Activated CD4-positive, CD25-positive, alpha-beta regulatory T cell treated with anti-CD3 and anti-CD28 coated beads, Interleukin-2, amount 50 U/mL, for 16 hours (primary cell): ENCODE measurements at places on chromosomes 2 and 18.
A peak's percentile ranks its signal among the peaks of the same experiment; 100 is the strongest.

DNA sequence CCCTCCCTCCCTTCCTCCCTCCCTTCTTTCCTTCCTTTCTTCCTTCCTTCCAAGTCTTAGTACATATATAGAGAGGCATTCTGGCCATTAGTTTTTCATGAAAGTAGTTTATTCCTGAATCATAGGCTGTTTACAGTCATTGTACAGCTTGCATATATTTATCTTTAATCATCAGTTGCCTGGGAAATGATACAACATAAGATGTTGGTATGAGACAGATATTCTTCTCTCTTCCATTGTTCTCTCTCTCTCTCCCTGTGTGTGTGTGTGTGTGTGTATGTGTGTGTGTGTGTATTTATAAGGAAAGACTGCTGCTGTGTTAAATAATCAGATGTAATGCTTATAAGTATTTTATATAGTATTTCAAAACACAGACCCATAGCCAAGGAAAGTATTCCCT, 289.8 kb upstream of the UBE2E3 start:
- DNase-seq: no peak

GRCh38 chr2:60882971-60883753, 1.8 kb downstream of the REL start:
- no peak for DNase-seq

- no peak for DNase-seq
Observed at GRCh38 chr2:222000326-222000725, 298.5 kb downstream of the PAX3 start.

- DNase-seq: no peak
Observed at GRCh38 chr18:69996417-69996816, 48.7 kb upstream of the CD226 start.

GRCh38 chr2:101559551-101559950, 84.6 kb upstream of the RFX8 start:
- no peak for DNase-seq

DNA sequence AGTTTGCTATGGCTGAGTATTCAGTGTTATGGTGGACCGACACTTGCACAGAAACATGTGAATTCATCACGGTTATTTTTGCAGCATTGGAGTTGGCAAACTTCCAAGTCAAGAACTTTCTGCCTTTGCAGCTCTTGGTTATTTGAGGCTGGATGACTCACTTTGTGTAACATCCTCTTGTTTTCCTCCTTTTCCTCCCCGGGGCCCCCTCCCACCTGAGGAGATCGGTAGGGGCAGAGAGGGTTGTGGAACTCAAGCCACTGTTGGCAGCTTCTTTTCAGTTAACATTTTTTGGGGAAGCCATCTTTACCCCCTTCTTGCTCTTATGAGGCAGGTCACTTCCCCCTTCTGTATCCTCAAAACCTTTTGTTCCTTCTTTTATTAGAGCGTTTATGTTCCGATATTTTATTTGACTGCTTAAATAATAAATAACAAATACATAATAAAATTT, 48.6 kb downstream of the DDX1 start:
- DNase-seq: no peak

DNA sequence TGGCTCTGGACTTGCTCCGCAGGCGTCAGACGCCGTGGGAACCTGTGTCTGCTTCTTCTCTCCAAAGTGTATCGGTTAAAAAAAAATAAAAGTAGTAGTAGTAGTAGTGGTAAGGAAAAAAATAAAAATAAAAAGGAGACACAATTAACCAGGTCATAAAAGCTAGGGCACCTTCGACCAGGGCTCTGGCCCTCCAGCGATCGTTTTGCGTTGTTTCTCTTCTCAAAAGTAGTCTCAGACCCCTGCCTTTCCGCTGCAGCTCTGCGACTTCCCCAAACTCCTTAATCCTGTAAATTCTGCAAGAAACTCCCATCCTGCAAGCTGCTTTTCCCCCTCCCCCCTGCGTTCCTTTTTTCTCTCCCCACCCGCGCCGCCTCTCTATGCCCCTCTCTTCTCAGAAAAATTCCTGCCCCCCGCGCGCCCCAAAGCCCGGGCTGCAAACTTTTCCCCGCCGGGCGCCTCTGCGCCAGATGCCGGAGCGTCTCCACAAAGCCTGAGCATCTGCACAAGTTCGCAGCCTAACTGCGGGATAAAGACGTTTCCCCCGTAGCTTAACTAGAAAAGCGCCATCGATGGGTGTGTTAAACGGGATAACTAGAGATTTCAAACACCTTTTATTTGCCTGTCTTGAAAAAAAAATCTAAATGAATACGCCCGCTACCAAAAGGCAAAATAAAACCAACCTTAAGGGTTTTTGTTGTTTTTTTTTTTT, 1.8 kb upstream of the SALL3 start:
- DNase-seq: no peak

- no peak for DNase-seq
Observed at GRCh38 chr2:70003093-70003830, 41.8 kb upstream of the ASPRV1 start.

GRCh38 chr2:106644623-106645022, 157.5 kb downstream of the CD8B2 start:
- no peak for DNase-seq

DNA sequence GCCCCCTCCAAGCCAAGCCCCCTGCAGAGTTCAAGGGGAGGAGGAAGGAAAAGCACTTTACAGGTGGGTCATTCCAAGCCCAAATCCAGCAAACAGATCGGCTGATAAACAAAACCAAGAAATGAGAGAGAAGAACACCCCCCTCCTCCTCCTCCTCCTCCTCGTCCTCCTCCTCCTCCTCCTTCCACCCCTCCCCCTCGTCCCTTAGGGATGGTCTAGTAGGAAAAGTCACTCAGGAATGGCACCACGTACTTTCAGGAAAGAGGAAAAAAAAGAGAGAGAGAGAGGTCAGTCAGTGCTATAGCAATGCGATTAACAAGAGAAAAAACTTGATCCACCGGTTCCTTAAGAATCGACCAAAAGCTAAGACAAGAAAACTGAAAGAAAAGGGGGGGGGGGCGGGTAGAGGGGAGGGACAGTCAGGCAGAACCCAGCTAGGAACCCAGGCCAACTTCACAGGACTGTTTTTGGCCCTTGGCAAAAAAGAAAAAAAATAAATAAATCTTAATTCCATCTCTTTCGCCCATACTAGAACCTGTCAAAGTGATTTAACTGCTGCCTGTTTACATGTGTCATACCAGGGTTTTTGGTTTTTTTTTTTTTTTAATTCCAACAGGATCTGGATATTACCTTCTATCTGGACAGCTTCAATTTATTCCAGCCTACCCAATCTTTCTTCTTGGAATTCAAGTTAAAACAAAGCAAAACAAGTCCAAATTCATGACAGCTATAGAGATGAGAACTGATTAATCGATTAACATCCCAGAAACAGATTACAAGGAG, 906 bp downstream of the IKZF2 start:
- DNase-seq: no peak

DNA sequence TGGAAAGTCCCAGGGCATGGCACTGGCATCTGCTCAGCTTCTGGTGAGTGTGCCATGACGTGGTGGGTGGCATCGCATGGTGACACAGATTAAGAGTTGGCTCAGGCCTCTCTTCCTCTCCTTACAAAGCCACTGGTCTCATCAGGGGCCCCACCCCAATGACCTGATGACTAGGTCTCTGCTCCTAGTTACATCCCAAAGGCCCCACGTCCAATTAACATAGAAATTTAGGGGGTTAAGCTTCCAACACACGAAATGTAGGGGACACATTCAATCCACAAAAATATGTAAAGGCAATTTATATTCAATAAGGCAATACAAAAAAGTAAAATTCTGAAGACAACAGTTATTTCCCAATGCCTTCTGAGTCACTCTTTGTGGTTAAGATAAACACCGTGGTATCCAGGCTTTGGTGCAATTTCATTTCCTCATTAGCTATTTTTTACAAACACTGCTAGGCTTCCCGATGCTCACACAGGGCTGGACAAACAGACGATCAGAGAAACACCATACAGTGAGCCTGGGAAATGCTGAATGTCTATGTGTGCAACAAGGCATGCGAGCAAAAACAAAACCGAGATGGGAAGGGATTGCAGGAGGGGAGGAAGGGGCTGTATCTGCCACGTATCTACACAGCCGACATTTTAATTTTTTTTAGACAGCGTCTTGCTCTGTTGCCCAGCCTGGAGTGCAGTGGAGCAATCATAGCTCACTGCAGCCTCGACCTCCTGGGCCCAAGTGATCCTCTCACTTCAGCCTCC, 67.2 kb downstream of the MBP start:
- DNase-seq: no peak

DNA sequence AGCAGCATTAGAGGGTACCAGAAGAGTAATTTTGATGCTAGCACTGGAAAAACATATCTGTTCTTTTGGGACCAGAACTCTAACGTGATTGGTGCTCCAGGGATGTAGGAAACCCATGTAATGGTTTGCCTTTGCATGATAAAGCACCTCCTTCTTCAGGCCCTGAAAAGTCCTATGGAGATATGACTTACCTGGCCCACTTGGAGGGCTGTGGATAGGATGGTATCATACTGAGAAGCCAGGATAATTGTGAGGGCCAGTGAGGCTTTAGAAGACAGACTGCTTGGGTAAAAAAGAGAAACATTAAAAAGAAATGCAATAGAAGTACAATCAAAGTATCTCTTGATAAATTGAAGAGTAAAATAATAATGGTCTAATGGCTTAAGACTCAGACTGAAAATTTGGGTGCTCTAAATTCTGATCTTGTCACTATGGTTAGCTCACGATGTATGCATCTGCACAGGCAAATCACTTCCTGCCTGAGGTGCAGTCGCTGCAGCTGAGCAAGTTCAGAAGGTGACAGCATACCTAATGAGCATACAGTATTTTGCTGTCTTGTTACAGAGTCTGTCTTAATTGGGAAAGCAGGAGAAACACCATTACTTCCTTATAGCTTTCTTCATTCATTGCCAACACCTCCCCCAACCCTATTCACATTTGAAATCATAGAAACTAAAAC, 371.5 kb downstream of the NUP35 start:
- no peak for DNase-seq

- peak; percentile 2 for DNase-seq
Observed at GRCh38 chr2:22355816-22356433, 1029.1 kb upstream of the KLHL29 start.

- no peak for DNase-seq
Observed at GRCh38 chr2:225531559-225531958, 132.0 kb downstream of the NYAP2 start.

DNA sequence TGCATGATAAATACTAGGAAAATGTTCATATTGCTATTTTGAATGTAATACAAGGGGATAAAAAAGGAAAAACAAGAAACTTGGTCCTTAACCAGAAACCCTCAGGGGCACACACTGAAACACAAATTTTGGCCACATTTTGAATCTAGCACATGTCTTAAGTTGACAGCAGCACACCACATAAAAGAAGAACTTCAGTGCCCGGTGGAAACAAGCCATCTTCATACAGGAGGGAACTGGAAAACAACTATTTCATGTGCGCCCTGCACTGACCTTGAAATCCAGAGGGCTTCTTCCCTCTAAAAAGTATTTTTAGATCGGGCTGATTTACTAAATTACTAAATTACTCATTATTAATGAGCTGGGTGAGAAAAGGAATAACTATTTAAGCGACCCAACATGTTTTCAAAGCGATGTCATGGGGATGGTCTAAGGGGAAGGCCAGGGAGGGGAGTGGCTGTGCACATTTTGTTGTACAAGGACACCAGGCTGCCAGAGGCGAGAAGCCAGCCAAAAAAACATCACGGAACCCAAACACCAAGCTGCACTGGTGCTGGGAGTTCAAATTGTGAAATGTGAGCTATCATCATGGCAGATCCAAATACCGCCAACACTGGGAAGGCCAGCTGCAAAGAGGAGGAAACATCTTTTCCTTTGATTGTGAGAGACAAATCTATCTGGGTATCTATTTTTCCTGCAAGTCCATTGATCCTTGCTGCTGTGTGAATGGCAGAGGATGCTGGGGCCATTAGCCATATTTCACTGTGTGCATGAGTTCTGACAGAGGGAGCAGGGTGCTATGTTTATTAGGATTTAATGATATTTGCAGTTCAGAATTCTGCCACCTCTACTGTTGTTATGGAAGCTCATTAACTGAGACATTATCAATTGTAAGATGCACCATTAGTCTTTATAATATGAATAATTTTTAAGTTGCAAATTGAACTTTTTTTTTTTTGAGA, 150.7 kb upstream of the LMAN1 start:
- DNase-seq: no peak

DNA sequence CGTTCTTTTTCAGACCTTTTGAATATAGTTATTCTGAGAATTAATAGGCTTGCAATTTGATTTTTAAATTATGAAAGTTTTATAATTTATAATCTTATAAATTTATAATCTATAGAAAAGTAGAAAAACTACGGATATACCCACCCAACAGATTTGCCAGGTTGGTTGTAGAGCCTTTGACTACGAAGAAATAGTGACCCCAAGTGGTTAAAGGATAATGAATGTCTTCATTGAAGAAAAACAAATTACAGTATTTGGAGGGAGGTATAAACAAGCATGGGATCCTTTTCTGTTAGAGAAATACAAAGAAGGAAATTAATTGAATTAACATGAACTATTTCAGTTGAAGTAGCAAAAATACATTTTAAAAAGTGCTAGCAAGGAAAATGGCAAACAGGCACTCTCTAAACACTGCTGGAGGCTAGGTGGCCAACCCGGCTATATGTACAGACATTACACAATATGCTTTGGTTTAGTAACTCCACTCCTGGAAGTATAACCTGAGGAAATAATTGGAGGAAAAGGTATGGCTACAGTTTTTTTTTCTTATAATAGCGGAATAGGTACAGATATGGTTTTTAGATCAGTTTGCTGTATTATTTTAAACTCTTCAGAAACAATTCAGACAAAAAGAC, 110.9 kb downstream of the MIB1 start:
- no peak for DNase-seq

DNA sequence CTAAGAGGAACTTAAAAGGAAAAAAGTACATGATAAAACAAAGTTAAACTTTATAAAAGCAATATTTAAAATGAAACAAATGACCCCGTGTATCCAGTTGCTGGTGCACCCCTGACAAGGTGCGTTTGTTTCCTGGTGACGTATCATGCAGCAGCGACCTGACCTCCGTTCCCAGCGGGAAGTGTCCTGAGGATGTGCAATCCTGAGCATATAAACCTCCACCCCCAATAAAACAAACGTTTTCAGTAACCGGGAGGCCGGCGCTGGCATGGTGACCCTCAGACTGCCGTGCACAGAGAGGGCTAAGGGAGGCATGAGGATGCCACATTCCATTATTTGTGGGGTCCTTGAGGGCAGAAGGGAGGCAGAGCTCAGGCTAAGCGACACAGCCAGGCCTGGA, 14.8 kb downstream of the SLC66A2 start:
- no peak for DNase-seq

DNA sequence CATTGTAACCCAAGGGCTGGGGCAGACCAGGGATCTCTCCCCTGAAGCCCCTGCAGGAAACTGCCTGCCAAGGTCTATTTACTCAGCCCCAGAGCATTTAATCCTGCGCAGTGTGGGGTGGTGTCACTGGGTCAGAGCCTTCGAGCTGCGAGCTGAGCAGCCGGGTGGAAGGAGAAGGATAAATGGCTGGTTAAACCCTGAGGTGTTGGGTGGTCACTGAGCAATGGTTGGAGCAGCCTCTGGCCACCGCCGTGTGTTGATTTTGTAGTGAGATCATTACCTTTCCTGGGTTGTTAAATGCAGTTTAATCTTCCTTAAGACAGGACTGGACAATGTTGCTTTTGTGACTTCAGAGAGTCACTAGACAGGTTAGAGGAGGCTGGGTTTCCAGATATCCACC, 98.1 kb downstream of the SETBP1 start:
- no peak for DNase-seq

GRCh38 chr2:152370783-152371182, 35.8 kb downstream of the FMNL2 start:
- DNase-seq: no peak

- DNase-seq: no peak
Observed at GRCh38 chr2:191453761-191454160, 208.6 kb downstream of the MYO1B start.

GRCh38 chr18:2657788-2658458, 2.4 kb downstream of the SMCHD1 start:
- DNase-seq: no peak
